ENCODE measurements at places on chromosomes 11 and 22.

GRCh38 chr11:60830478-60831142, 11.3 kb upstream of the CCDC86 start:
- H3K4me1 ChIP-seq, result no peaks in the 10 kb centered on the region
- no peaks in the 10 kb centered on the region for H3K36me3 ChIP-seq
- no peak overlapping the region for H3K4me3 ChIP-seq

DNA sequence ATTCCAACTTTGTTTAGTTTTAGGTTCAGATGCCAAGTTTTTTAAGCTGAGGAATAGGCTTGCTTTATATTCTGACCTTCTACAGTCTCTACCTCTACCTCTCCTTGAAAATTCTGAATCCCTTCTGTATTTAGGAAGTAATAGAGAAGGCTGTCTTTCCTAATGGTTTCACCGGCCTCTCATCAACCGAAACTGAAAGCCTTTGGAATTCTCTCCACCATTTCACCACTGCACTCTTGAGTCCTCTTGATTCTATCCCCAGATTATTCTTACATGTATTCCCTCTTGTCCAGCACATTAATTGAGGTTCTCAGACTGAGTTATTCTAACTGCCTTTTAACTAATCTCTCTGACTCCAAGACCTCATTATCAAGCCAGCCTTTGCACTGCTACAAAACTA, 67.7 kb upstream of the PICALM start:
- no peak for DNase-seq
- H3K27ac ChIP-seq, result no peak overlapping the region
- no peaks in the 10 kb centered on the region for H3K27me3 ChIP-seq
- H3K4me3 ChIP-seq, result no peak overlapping the region

DNA sequence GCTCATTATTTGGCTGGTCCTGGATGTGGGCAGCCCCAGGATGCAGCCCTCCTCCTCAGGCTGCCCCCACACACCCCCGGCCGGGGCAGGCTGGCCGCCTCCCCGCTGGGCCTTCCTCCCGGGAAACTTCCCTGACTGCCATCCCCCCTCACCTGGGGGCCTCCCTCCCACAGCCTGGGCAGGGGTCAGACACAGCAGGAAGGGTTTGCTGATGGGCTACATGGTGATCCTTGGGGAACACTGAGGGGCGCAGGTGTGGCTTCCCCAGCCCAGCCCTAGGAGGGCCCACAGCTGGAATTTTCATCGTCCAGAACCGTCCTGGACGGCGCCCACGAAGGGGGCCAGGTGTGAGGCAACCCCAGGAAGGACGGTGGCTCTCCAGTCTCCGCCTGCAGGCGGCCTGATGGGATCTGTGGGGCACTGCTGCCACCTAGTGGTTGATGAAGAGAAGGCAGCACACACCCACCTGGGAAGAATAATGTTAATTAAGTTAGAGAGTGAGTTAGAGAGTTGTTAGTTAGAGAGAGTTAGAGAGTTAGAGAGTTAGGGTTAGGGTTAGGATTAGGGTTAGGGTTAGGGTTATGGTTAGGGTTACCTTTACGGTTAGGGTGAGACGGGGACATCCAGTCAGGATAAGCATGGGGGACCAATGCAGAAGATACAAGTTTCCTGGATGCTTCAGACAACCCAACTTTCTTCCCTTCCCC, 75.9 kb upstream of the PRR5 start:
- DNase-seq, result peak; percentile 81
- H3K27ac ChIP-seq, result no peak overlapping the region
- no peaks in the 10 kb centered on the region for H3K4me1 ChIP-seq
- no peak overlapping the region for H3K4me3 ChIP-seq
- H3K36me3 ChIP-seq, result no peaks in the 10 kb centered on the region

DNA sequence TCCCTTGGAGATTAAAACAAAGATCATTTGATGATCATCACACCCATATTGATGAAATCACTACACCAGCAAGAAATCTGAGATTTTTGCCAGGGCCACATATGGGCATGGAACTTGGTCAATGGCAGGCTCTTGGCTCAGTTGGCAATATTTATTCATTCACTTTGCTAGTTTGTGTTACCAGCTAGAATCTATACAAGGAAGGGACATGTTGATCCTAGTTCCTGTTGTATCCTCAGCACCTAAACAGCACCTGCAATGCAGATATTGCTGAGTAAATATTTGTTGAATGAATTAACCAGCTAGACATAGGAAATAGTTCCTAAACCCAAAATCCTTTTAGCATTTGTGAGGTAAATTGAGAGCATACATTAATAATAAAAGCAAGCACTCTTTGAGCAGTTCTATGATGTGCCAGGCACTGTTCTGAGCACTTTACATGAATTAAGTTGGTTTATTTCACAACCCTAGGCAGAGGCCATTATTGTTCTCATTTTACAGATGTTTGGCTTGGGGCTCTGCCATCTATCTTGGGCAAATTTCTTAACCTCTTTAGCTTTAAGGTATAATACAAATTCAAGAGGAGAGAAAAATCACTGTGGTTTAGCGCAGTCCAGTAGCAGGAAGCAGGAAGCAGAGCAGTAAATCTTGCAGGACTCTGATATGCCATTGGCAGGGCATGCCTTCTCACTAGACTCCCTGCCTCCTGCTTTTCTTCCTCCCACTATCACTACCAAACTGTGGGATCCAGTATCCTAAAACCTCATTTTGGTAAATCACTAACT, 1.6 kb downstream of the TRIM68 start:
- H3K27me3 ChIP-seq, result no peaks in the 10 kb centered on the region
- peak overlapping the region; percentile 92 for H3K27ac ChIP-seq
- H3K36me3 ChIP-seq, result no peaks in the 10 kb centered on the region
- peaks cover 13% of the 10 kb centered on the region for H3K4me1 ChIP-seq
- H3K4me3 ChIP-seq, result peak overlapping the region; percentile 58
- DNase-seq, result no peak

GRCh38 chr11:120340529-120340928, 4.3 kb downstream of the ARHGEF12 start:
- no peaks in the 10 kb centered on the region for H3K36me3 ChIP-seq
- peak overlapping the region; percentile 2 for H3K4me3 ChIP-seq
- peaks cover 28% of the 10 kb centered on the region for H3K4me1 ChIP-seq
- DNase-seq, result no peak
- no peaks in the 10 kb centered on the region for H3K27me3 ChIP-seq
- H3K27ac ChIP-seq, result peak overlapping the region; percentile 99

DNA sequence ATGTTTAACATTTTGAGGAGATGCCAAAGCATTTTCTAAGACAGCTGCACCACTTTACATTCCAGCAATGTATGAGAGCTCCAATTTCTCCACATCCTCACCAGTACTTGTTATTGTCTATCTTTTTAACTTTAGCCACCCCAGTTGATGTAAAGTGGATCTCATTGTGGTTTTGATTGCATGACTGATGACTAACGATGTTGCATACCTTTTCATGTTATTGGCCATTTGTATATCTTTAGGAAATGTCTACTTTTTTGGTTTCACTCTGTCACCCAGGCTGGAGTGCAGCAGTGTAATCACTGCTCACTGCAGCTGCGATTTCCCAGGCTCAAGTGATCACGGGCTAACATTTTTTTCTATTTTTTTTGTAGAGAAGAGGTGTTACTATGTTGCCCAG, 8.9 kb downstream of the TTC28 start:
- DNase-seq, result no peak
- no peaks in the 10 kb centered on the region for H3K36me3 ChIP-seq
- H3K27ac ChIP-seq, result no peak overlapping the region
- H3K4me3 ChIP-seq, result no peak overlapping the region

GRCh38 chr22:33842421-33843094, 77.7 kb downstream of the LARGE1 start:
- H3K4me3 ChIP-seq, result no peak overlapping the region
- no peak overlapping the region for H3K27ac ChIP-seq
- no peaks in the 10 kb centered on the region for H3K27me3 ChIP-seq

Measured in hepatocyte (in vitro differentiated cells).